ENCODE measurements at places on chromosomes 1 and 21. TPM values are rescaled to one million over a fixed set of nuclear protein-coding genes. Genes with fewer than 3 reads are reported as not detected.

DNA sequence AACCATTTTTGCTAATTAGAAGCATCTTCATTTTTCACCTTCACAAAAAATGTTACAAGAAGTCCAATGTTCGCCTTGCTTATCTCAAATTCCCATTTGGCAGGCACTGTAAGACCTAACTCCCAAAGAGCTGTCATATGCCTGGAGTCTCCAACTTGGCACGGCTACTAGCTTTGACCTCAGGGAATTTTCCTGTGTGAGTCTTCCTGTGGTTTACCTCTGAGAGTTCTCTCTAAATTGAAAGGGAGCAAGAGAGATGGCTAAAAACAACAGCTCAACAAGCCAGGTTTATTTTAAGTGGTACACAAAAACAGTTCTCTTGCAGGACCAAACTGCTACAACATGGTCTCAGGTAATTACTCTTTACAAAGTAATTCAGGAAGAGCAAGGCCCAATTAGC is 756.0 kb upstream of the ADGRL2 start:
- DNase-seq = peak; percentile 44

GRCh38 chr1:234921266-234922062 is 207.2 kb downstream of the TOMM20 start:
- peak; percentile 68 for DNase-seq

Gene GRIK3
- not detected for total RNA-seq

DNA sequence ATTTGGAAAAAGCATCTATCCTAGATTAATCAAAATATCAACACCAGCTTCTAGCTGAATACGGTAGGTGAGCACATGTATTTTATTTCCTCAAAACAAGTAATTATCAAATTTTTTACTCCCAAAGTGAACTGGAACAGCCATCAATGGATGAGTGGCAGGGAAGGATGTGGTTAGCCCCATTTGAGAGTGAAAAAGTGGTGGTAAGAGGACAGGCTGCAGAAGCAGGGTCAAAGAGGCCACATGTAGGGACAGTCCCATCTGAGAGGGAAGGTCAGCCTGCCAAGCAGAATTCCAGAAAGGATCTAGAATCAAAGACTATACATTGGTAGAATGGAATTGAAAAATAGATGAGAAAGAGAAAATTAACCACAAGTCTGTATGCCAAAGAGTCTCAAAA is 163.8 kb downstream of the SMYD3 start:
- DNase-seq = no peak

GRCh38 chr1:8223526-8223925 is 94.4 kb upstream of the SLC45A1 start:
- no peak for DNase-seq

DNA sequence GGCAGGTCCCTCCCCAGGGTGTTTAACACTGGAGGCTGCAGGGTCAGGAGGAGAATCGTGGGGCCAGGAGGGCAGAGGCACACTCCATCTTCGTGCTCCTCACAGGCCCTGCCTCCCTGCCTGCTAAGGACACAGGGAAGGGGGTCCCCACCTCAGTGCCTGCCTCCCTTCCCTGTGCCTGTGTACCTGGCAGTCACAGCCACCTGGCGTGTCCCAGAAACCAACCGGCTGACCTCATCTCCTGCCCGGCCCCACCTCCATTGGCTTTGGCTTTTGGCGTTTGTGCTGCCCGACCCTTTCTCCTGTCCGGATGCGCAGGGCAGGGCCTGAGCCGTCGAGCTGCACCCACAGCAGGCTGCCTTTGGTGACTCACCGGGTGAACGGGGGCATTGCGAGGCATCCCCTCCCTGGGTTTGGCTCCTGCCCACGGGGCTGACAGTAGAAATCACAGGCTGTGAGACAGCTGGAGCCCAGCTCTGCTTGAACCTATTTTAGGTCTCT is 623 bp upstream of the BGLAP start:
- DNase-seq = peak; percentile 93

Gene LDLRAD1
- not detected for total RNA-seq

GRCh38 chr1:212467843-212468482 is 35.2 kb downstream of the NENF start:
- DNase-seq = peak; percentile 42

GRCh38 chr1:66175581-66175980 is 358.4 kb upstream of the SGIP1 start:
- no peak for DNase-seq

GRCh38 chr1:109793486-109794318 is 30.0 kb upstream of the EPS8L3 start:
- peak; percentile 98 for DNase-seq

GRCh38 chr21:29221253-29221744 is 77.4 kb upstream of the BACH1 start:
- peak; percentile 70 for DNase-seq

GRCh38 chr21:42456457-42456856 is 39.6 kb downstream of the RSPH1 start:
- DNase-seq = peak; percentile 20

GRCh38 chr21:44090325-44090724 is 16.9 kb upstream of the PWP2 start:
- DNase-seq = no peak

DNA sequence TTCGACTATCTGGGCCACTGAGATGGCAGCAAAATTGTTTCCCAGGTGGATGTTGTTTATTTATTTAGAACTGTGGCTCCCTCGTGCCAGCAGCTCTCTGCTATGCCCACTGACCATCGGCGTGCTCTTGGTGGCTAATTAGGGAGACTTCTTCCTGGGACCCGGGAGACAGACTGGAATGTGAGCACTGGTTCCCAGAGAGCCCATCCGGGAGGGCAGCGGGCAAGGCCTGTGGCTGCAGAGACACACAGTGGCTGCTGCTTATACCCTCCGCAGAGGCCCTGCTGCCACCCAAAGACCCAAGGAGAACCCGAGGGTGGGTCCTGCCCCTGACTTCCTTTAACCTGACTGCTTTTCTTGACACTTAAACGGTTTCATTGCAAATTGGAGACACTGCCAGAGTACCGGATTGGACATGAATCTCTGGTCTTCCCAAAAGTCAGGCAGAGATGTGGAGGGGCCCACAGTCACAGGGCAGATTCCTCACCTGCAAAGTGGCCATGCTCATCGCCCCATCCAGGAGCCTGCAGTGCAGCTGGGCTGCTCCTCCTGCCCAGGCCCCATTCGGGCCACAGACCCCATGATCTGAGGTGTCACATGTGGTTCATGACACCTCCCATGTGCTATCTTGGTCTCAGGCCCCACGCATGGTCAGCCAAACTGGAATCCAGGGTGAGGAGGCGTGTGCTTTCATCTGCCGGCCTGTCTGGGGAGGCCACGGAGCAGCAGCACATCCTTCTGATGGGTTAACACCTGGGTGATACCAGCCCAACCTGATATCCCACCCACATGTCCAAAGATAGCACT is 5.7 kb upstream of the MATN1 start:
- no peak for DNase-seq

Gene CHIA
- total RNA-seq = not detected

GRCh38 chr1:210434223-210434622 is 105.5 kb downstream of the HHAT start:
- DNase-seq = no peak

DNA sequence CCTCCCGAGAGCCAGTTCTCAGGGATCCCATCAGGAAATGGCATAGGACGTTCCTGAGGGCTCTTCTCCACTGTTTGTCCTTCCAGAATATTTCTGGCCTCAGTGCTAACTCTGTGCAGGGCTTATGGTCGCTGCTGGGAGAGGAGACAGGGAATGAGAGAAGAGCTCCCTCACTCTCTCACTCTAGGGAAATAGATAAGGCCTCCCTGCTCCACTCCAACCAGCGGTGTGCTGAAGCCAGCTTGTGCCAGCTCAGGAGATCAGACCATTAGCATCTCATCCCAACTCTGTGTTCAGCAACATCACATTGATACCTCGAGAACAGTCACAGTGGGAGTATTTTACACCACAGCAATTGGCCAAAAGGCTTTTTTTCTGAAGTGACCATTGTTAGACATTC is 49.2 kb upstream of the ZC3H12A start:
- DNase-seq = no peak

GRCh38 chr1:29064064-29064463 is 59.6 kb downstream of the TMEM200B start:
- no peak for DNase-seq

Gene ROR1
- 1.1 TPM for total RNA-seq

DNA sequence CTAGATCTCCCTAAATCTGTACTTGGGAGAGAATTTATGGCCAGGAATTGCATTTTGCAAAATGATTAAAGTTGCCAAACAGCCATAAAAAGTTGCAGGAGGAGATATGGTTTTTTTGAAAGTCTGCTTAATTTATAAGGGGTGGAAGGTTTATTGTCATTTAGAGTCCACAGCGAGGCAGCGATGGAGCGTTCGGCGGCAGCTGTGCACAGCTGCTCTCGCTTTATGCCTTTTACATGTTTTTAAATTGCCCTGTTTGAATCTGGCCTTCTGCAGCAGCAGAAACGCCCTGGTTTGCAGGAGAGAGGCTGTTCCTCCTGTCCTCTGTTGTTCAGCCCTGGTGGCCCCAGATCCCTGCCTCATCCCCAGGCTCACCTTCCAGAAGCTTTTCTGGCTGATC is 144.9 kb upstream of the POU3F1 start:
- DNase-seq = no peak

GRCh38 chr1:6544831-6545230 is 9.5 kb downstream of the NOL9 start:
- peak; percentile 56 for DNase-seq

Data from M059J (cell line).